Esophagus squamous epithelium (tissue), 5 donors: ENCODE measurements at places on chromosomes 3 and 15.

GRCh38 chr3:50237133-50237651 is 1.2 kb downstream of the GNAI2 start:
- no peak for DNase-seq

DNA sequence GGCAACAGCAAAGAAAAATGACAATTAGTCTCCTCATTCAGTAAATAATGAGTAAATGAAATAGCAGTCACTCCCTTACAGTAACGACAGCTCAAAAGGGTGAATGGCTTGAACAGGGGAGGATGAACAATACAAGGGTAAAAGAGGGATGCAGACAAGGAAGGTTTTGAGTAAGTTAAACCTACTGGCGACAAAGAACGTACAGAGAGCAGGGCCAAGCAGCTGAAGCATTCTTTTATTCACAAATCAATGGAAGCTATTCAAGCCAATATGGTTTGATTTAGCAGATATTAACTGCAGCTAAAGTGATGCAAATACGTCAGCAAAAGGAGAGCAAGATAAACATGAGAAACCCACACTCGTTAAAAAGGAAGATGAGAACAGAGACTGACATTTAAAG is 90.7 kb upstream of the ICE2 start:
- DNase-seq, result no peak

- DNase-seq, result no peak
Measured at GRCh38 chr3:107411056-107411455, 33.8 kb downstream of the CCDC54 start.

DNA sequence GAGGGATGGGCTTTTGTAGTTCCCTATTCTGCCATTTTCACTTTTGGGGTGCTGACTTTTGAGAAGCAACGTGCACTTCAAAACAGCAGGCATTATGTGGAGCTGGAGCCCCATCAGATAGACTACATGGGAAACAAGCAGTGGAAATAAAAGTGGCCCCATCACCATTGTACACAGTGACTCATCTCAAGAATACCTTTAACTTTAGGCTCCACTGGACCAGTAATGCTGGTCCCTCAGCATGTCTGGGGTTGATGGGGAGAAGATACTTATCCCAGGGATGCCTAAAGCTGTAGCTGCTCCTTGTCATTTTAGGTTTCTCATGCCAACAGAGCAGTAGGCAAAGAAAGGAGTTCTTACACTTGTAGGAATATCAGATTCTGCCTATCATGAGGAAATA is 45.0 kb downstream of the LSM3 start:
- no peak for DNase-seq
